Stimulated activated CD4-positive, alpha-beta T cell treated with anti-CD3 and anti-CD28 coated beads, Interleukin-1b, Interleukin-23, amount 100 ng/mL, for 1 hour (primary cell): ENCODE measurements at places on chromosomes 16 and 17.

GRCh38 chr17:39894681-39895376, 23.6 kb downstream of the GSDMB start:
- no peak for DNase-seq

GRCh38 chr16:10571354-10571753, 9.0 kb downstream of the EMP2 start:
- DNase-seq: no peak

DNA sequence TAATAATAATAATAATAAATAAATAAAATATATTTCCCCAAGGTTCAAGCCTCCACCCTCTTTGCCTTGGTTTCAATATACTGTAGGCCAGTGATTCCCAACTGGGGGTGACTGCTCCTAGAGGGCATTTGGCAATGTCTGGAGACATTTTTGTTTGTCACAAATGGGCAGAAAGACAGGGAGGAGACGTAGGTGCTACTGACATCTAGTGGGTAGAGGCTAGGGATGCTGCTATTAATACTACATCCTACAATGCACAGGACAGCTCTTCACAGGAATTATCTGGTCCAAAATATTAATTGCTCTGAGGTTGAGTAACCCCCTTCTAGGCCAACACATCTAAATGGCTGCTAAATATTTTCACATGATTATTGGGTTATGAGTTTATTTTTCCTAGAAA, 12.8 kb upstream of the PRR14 start:
- DNase-seq: no peak

DNA sequence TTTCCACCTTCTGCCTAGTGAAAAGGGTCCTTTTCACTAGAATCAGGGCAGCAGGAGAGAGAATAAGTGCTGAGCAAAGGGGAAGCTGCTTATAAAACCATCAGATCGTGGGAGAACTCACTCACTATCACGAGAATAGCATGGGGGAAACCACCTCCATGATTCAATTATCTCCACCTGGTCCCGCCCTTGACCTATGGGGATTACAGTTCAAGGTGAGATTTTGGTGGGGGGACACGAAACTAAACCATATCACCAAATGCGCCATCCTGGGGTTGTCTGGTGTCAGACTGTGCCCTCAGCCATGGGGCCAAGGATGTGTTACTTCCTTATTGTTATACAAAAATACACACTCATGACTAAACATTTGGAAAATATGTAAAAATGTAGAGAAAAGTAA, 10.4 kb upstream of the KATNB1 start:
- DNase-seq: no peak

GRCh38 chr16:69589434-69590269, 23.9 kb downstream of the NFAT5 start:
- DNase-seq: no peak

GRCh38 chr17:31525801-31526549, 134.5 kb downstream of the RAB11FIP4 start:
- DNase-seq: no peak

DNA sequence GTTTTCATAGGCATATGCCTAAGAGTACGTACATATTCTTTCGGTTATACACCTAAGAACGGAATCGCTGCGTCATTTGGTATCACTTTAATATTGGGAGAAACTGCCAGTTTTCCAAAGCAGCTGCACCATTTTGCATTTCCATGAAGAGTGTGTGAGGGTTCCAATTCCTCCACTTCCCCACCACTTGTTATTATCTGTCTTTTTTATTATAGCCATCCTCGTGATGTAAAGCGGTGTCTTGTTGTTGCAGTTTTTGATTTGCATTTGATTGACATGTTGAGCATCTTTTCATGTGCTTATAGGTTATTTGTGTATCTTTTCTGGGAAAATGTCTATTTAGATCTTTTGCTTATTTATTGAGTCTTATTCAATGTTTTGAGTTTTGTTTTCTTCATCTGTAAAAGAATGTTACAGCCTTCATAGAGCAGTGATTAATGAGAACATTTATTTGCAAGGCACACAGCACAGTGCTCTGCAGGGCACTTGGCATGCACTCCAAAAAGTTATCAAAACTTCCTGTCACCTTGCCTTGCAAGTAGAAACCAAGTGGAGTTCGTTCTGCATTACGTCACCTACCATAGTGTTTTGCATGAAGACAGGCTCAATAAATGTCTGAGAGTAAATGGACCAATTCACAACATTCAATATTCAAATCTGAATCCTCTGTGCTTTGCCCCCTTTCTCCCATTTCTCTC, 26.6 kb upstream of the ST6GALNAC1 start:
- DNase-seq: no peak

- DNase-seq: no peak
Observed at GRCh38 chr17:53137869-53138268, 684.9 kb upstream of the KIF2B start.

DNA sequence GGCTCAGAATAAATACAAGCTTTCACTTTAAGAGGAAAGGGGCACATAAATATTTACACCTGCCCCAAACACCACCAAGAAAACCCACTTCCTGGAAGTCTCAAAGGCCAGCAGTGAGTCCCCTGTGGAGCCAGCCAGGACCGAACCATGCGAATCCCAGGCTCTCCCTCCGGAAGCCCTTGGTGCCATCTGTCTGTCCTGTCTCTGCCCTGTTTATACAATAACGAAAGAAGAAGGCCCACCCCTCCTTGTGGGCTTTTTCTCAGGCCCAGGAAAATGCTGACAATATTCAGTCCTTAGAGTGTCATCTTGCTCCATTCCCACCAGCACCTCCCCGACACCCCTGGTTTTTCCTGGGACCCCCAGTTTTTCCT, 3.6 kb upstream of the SLC6A4 start:
- DNase-seq: no peak

GRCh38 chr17:47733674-47734410, 806 bp downstream of the TBX21 start:
- DNase-seq: no peak

GRCh38 chr17:16662936-16663335, 9.3 kb upstream of the ZNF624 start:
- DNase-seq: no peak

DNA sequence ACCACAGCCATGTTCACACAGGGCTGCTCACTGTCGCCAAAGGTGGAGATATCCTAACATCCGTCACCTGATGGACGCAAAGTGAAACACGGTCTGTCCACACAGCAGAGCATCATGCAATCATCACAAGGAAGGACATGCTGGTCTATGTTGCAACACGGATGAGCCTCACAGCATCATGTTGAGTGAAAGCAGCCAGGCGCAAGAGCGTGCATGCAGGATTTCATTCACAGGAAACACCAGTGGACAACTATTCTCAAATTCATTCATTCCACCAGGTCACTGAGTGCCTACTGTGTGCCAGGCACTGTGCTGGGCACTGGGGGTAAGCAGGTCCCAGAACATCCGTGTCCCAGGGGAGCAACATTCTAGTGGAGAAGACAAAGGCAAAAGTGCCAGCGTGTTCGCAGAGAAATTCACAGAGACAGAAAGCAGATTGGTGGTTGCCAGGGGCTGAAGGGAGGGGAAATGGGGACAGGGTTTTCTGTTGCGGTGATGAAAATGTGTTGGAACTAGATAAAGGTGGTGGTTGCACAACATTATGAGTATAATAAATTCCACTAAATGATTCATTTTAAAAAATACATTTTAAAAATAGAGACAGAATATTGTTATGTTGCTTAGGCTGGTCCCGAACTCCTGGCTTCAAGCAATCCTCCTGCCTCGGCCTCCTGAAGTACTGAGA, 22.7 kb upstream of the KCNJ12 start:
- DNase-seq: no peak

- DNase-seq: no peak
Observed at GRCh38 chr16:17926866-17927399, 409.6 kb downstream of the NPIPA8 start.

DNA sequence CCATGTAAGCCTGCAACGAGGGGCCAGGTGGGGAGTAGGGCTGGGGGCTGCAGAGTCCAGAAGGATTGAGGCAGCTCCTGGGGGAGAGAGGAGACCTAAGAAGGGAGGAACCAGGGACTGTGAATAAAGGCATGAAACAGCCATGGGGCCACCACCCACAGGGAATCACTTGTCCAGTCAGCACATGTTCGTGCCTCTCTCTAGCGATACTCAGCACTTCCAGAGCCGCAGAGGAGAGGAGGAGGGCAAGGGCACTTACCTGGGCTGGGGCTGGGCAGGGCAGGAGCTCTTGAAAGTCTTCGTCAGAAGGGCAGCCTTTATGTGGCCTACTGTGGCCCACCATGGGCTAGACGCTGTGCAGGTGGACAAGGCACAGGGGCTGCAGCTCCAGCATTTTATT, 24.2 kb downstream of the CACNA1G start:
- no peak for DNase-seq

DNA sequence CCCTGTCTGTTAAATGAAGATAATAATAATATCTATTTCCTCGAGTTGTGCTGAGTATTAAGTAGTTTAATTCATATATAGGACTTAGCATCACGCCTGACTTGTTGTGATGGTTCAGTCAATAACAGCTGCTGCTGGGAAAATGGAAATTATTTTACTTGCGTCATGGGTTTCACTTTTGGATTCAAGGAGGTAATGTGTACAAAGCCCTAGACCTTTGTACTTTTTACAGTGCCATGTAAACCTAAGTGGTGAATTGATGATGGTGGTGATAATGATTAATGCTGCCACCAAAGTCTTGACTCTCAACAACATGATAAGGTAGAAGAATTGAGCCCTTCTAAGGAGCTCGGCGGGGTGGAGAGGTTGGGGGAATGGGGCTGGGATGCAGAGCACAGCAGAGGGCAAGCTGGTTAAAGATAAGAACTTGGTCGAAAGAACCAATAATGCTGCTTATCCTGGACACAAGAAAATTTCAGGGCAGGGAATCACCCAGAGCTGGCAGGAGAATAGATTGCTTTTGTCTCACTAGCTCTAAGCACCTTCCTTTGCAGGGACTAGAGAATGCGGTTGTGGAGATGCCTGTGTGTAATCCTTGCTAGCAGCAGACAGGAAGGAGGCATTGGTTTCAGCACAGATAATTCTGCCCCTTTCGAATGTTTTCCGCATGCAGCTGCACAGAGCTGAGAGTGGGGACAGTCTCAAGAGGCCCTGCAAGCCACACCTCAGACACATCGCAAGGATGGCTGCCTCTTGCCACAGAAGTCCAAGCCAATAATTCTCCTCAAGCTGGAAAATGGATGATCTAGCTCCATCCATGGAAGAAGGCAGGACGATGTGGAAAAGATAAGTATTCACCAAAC, 187.1 kb downstream of the TMEM114 start:
- DNase-seq: no peak

GRCh38 chr16:83205896-83206295, 579.1 kb downstream of the CDH13 start:
- DNase-seq: no peak

- DNase-seq: no peak
Observed at GRCh38 chr16:10368969-10369551, 16.8 kb upstream of the ATF7IP2 start.

GRCh38 chr17:50162466-50163254, 3.1 kb upstream of the SGCA start:
- no peak for DNase-seq

GRCh38 chr17:38881600-38882191, 11.8 kb downstream of the LASP1 start:
- DNase-seq: no peak

DNA sequence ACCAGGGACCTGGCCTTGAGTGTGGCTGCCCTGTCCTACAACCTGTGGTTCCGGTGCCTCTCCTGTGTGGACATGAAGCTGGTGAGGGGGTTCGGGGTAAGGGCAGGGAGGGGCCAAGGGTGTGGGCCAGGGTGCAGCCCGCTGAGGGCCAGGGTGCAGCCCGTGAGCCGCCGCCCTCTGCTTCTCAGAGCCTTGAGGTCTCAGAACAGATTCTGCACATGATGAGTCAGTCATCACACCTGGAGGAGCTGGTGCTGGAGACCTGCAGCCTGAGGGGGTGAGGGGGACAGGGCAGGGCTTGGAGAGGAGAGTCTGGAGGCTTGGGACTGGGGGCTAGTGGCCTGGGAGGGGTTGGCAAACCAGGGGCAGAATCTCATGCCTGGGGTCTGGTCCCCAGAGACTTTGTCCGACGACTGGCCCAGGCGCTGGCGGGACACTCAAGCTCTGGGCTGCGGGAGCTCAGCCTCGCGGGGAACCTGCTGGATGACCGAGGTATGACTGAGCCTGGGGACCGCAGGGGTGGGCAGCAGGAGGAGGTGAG, 2.2 kb downstream of the CARMIL2 start:
- no peak for DNase-seq

DNA sequence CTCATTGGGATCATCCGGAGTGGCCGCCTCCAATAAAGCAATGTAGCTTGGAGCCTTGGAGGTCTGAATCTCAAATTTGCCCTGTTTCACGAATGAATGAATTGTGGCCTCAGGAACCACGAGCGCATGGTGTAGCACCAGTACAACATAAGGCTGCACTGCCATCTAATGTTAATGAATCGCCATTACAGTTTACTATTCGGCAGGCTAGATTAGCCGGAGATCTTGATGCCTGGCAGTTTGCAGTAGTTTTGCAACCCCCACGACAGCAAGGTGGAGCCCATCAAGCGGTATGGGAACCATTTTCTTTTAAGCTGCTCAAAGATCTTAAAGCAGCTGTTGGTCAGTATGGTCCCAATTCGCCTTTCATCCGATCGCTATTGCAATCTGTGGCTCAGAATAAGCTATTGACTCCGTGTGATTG, 18.8 kb downstream of the ALOX15B start:
- DNase-seq: no peak
